T-helper 17 cell (primary cell): ENCODE measurements at places on chromosomes 6 and 20. TPM values are rescaled to one million over a fixed set of nuclear protein-coding genes. Genes with fewer than 3 reads are reported as not detected.

COL19A1 gene
- total RNA-seq, result not detected

CD93 gene
- total RNA-seq, result 2.1 TPM

GRCh38 chr20:35506872-35507638 is 22.4 kb downstream of the C20orf173 start:
- H3K27me3 ChIP-seq, result no peaks in the 10 kb centered on the region
- H3K36me3 ChIP-seq, result peaks cover 27% of the 10 kb centered on the region
- H3K4me1 ChIP-seq, result peaks cover 34% of the 10 kb centered on the region
- H3K4me3 ChIP-seq, result no peak overlapping the region
- no peak overlapping the region for H3K27ac ChIP-seq
- DNase-seq, result no peak

- peaks cover 2% of the 10 kb centered on the region for H3K36me3 ChIP-seq
- DNase-seq, result no peak
- no peak overlapping the region for H3K27ac ChIP-seq
Measured at GRCh38 chr6:43517505-43518357, 842 bp downstream of the POLR1C start.

DNA sequence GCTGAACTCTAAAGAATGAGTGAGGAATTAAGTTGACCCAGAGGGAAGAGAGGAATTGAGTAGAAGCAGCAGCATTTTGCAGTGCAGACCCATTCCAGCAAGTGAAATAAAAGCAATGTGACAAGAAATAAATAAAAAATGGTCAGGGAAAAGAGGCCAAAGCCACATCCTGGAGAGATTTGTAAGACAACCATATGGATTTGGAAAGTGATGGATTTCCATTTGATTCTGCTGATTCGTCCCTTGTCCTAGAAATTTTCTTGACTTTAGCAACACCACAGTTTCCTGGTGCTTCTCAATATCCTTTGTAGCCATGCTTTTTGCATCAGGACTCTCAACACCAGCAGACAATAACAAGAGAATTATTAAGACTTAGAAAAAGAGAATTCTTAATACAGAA is 29.8 kb downstream of the ANKEF1 start:
- DNase-seq, result no peak
- H3K27ac ChIP-seq, result no peak overlapping the region
- H3K4me1 ChIP-seq, result no peaks in the 10 kb centered on the region
- no peak overlapping the region for H3K4me3 ChIP-seq

- peaks cover 2% of the 10 kb centered on the region for H3K36me3 ChIP-seq
- peaks cover 6% of the 10 kb centered on the region for H3K27me3 ChIP-seq
- H3K4me3 ChIP-seq, result no peak overlapping the region
- no peak overlapping the region for H3K27ac ChIP-seq
- no peak for DNase-seq
- no peaks in the 10 kb centered on the region for H3K4me1 ChIP-seq
Measured at GRCh38 chr6:126531286-126531685, 191.4 kb downstream of the CENPW start.

GRCh38 chr6:17478223-17478907 is 85.0 kb downstream of the CAP2 start:
- DNase-seq, result no peak
- peaks cover 5% of the 10 kb centered on the region for H3K4me1 ChIP-seq
- peaks cover 45% of the 10 kb centered on the region for H3K27me3 ChIP-seq
- no peak overlapping the region for H3K4me3 ChIP-seq
